ENCODE measurements at places on chromosomes 5 and 9.

DNA sequence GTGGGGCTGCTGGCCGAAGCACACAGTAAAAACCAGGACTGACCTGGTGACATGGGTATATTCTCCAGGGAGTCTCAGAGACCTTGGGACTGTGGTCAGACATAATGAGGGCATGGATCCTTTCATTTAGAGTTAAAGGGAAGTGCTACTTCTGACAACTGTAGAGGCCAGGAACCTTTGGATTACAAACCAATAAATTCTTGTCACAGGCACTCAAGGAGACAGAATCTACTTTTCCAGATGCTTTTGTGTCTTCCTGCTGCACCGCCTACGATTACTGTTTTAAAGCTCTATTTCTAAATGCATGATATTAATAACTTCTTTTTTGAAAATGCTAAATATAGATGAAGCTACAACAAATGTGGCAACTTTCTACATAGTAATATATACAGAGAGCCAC is 106.5 kb upstream of the LPAR1 start:
- DNase-seq = no peak

DNA sequence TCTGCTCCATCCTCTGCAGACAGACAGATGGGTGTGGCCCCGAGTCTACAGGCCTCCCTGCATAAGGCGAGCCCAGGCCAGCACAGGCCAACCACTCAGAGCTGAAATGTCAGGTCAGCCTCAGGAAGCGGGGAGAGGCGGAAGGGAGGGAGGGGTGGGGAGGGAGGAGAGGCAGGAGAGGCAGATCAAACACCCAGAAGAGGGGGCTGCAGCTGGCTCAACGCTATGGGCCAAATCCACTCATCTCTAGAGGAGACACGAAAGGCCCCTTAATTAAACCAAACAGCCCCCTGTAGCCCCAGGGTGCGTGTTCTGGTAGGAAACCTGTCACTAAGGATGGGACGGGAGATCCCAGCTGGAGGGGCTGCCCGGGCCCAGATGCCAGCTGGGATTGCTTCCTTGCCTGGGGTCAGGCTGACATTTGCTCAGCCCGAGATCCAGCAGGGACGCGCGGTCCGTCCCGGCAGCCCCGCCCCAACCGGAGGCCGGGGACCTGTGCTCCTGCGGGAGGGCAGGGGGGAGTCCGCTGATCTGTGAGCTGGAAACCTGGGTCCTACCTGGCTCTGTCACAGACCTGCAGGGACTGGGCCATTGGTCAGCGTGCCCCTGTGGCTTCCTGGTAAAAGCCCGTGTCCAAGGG is 97.2 kb upstream of the SARDH start:
- DNase-seq = no peak

- no peak for DNase-seq
Observed at GRCh38 chr9:27383524-27383923, 86.6 kb upstream of the EQTN start.

- no peak for DNase-seq
Observed at GRCh38 chr5:145243016-145243415, 592.1 kb downstream of the PRELID2 start.

- DNase-seq = no peak
Observed at GRCh38 chr5:122790354-122791103, 15.6 kb downstream of the SNX2 start.

GRCh38 chr9:34566322-34566721 is 23.2 kb downstream of the CNTFR start:
- no peak for DNase-seq

DNA sequence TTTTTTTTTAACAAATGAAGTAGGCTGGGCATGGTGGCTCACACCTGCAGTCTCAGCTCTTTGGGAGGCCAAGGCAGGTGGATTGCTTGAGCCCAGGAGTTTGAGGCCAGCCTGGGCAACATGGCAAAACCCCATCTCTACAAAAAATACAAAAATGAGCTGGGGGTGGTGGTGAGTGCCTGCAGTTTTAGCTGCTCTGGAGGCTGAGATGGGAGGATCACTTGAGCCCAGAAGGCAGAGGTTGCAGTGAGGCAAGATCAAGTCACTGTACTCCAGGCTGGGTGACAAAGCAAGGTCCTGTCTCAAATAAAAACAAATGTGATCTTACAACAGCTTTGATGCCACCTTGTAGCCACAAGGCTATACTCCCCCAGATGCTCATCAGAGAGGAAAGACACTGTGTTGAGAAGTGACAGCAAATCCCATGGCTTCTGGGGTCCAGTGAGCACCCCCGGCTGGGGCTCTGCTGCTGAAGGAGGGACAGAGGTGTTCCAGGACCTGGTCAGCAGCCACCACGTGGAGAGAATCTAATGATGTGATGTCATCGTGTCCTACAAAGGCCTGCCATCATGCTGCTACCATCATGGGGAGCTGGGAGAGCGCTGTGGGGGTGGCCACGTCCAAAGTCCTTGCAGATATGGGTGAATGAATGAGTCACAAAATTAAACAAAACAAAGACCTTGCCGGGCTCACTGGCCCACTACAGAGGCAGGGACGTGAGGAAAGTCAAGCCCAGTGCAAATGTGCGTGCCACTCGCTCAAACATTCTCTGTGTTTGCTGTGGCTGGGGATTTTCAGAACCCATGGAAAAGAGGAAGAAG is 60.7 kb downstream of the PRRT1B start:
- DNase-seq = no peak

- no peak for DNase-seq
Observed at GRCh38 chr5:119074419-119074818, 3.5 kb downstream of the DMXL1 start.

DNA sequence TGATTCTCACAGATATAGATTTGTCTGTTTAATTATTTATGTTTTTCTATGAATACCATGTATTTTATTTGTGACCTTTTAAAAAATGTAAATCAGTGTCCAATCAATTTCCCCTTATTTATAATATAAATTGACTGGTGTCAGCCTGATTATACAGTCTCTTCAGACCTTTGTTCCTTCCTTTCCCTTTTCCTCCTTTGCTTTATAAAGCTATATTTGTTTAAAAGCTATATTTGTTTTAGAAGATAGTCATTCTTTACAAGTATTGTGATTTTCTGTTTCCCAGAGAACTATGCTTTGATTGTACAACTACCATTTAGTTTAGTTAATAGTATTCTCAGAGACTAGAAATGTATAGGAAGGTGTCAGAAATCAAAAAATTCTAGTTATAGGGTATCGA is 90.6 kb downstream of the CNTLN start:
- no peak for DNase-seq

GRCh38 chr5:118653183-118653582 is 335.2 kb downstream of the DTWD2 start:
- DNase-seq = no peak

GRCh38 chr5:108730617-108731340 is 16.9 kb upstream of the FER start:
- DNase-seq = no peak

GRCh38 chr5:173850659-173851058 is 37.5 kb upstream of the CPEB4 start:
- no peak for DNase-seq

DNA sequence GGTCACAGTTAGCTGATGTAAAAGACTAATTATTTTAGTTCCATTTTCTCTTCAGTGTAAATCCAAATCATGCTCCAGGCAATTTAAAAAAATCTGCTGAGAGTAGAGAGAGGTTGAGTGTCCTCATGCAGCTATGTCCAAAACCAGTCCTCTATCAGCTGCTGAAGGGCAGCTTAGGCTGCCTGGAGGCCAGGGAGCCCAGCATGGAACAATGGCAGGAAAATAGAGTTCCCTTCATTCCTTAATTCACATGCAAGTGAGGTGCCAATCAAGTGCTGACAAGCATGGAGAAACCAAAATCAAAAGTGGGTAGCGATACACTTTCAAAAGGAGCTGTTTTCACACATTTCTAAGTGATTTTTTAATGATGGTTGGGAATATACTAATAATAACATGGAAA is 78.3 kb upstream of the POU5F2 start:
- no peak for DNase-seq

Data from T-helper 2 cell treated with Interferon-gamma antibody and Interleukin-4, amounts not matched to agents 5 μg/mL and 100 μg/mL, for 36 hours (primary cell).